ENCODE measurements at places on chromosomes 5 and 9. TPM values are rescaled to one million over a fixed set of nuclear protein-coding genes. Genes with fewer than 3 reads are reported as not detected.
A peak's percentile ranks its signal among the peaks of the same experiment; 100 is the strongest.

GRCh38 chr9:124242331-124243194 lies 15.2 kb upstream of the NEK6 start:
- DNase-seq, result peak; percentile 75

- no peak for DNase-seq
These were observed 34.4 kb upstream of the DTWD2 start for GRCh38 chr5:119022773-119023172.

DNA sequence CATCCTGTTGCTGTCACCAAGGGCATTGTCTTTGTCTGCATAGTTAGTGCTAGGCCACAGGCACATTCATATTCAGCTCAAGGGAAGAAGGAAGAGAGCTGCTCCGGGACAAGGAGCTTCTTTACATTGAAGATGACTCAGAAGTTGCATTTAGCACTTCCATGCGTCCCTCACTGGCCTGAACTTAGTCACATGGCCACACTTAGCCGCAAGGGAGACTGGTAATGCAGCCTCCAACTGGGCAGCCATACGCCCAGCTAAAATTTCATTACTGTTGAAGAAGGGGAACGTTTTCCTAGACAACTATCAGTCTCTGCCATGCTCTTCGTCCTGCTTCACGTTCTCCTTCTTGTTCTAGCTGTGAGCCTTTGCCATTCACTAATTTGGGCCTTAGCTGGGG lies 20.0 kb downstream of the ACTL7B start:
- no peak for DNase-seq

- peak; percentile 76 for DNase-seq
These were observed 32.5 kb downstream of the SGCD start for GRCh38 chr5:156359476-156359875.

DNA sequence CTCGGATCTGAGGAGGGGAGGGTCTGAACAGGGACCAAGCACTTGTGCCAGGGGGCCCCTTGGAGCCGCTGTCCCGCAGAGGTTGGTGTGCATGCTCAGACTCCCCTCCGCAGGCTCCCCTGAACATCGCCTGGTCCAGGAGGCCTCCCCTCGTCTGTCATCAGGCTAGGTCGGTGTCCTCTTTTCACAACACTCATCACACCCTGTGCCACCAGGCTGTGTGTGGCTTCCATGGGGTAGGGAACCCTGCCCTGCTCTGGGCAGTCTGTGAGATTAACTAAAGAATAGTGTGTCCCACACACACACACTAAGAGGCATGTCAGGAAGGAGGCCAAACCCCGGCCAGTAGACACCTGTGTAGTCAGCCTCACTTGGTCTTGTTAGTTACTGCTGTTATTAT lies 119.3 kb downstream of the C5orf15 start:
- no peak for DNase-seq

DNA sequence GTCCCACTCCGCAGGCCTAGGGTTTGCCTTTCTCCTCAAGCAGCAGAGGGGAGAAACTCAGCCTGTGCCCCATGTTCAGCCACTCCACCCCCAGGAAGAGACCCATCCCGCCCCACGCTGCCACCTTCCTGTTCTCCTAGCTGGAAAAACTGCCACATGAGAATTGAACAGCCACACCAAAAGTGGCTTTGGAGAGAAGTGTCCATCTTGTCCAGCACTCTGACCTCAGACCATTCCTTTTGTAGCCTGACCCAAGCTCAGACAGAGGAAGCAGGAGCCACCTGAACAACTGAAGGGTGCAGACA lies 8.3 kb upstream of the SLC25A48 start:
- DNase-seq, result no peak

GRCh38 chr5:9282211-9282610 lies 263.7 kb downstream of the SEMA5A start:
- no peak for DNase-seq

DNA sequence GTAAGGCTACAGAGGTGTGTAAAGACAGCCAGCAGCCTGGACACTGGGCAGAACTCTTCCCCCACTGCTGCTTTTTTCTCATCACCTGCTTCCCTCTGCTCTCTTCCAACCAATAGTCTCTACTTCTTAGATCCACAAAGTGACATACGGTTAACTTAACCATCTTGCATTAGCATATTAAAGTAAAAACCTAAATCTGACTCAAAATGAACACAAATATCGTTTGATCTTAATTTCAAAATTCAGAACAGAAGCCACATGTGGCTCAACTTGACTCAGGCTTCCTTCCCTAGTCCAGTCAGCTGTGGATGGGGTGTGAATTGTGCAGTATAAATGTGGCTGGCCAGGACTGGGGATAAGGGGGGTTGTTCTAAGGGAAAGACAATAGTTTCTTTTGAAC lies 114.3 kb downstream of the STARD4 start:
- DNase-seq, result no peak

The MEGF10 gene
- total RNA-seq, result 5.3 TPM

The KIAA1958 gene
- 2.6 TPM for total RNA-seq

Measured in umbilical cord (tissue), 2 donors.